ENCODE measurements at places on chromosomes 2 and 18.

DNA sequence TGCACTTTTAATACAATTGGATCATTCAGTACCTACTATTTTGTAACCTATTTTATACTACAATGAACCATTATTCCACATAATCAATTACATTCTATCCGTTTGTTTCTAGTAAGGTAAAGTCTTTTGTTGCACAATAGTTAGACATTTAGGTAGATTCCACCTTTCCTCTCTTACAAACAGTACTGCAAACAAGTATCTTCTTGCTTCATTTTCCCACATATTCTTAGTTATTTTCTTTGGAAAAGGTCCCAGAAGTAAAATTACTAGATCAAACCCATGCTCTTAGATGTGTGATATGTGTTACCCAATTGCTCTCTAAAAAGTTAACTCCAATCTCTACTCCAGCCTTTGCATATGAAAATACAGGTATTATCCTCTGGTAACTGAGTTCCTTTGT lies 49.6 kb downstream of the SPIRE1 start:
- no peak for DNase-seq

GRCh38 chr2:238003234-238004031 lies 36.6 kb downstream of the UBE2F start:
- peak; percentile 53 for DNase-seq

DNA sequence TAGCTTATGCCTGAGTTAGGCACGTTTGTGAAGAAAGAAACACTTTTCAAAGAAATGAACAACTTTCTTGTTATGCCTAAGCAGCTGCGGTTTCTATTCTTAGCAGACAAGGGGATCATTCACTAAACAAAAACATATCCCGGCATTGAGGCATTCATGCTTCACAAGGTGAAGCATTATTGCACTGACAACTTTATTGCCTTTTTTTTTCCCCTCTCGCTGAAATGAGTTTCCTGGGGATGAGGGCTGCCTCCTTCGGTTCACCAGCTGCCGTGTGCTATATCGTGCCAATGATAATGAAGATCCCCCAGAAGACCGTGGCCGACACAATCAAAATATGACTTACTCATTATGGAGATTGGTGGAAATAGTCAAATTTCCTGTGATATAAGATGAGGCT lies 288.2 kb upstream of the ST6GAL2 start:
- DNase-seq, result no peak

DNA sequence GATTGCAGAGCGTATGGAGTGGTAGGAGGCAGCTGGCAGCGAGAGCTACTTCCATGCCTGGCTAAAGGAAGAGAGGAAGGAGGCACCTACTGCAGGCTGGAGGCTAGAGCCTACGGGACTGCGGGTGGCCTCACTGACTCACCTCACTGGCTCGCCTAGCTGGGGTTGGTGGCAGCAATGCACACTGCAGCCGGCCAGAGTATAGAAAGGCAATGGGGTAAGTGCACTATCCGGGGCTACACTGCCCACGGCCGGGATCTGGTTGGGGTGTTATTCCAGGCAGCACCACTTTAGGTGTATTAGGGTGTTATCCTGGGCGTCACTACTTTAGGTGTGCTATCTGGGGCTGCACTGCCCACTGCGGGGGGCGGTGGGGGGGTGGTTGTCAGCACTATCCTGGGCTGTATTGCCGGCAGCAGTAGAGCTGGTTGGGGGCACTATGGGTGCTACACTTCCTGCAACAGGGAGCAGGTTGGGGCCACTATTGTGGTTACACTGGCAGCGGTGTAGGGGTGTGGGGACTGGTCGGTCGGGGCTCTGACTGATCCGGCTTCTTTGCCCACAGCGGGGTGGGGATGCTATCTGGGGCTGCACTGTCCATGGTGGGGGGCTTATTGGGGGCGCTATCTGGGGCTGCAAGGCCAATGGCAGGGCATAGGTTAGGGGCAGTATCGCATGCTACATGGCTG lies 33.3 kb upstream of the ANKRD62 start:
- DNase-seq, result no peak

- no peak for DNase-seq
Measured at GRCh38 chr2:103289105-103289725, 527.4 kb downstream of the TMEM182 start.

DNA sequence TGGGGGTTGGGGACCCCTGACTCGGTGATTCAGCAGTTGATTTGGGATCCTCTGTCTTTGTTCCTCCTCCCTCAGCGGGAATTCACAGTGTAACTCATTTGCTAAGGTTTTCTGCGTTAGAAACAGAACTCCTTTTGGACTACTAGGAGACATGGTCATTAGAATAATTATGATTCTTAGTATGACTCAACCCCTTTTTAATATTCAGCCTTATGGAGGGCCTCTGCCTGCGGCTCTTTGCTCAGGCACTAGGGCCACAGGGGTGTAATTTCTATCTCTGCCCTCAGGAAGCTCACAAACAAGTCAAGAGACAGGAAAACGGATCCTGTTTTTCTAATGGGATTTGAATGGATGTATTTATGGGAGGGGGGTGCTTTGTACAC lies 117.4 kb downstream of the SPTBN1 start:
- DNase-seq, result no peak

DNA sequence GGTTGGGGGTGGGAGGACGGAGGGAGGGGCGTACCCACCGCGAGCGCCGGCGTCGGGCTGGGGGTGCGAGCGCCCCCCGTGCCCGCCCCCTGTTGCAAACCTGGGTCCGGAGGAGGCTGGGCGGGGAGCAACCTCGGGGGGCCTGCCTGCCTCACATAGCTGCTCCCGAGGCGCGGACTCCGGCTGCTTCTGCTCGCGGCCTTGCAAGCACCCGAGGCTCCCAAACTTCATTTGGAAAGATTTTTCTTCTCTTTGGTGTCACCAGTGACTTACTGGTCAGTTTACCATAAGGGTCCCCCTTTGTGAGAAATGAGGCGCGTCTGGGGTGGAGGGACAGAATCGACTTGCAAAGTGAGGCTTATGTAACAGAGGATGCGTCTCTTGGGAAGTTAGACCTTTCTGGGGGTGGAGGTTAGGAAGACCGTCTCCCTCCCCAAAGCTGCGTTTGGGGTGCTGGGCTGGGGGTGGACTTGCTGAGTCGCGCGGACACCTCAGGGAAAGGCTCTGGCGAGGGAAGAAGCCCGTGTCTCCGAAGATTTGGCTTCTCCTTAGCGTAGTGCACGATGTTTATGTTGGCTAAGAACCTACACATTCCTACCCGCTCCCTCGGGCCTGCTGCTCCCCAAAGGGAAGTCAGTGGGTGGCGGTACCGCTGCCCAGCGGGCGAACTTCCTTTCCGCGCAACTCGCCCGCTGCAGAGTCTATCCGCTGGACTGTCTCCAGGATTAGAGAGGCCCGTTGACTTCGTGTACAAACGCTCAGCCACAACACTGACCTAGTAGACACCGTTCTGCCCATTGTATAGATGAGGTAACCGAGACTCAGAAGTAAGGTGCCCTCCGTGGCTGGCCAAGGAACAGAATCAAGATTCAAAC lies 559 bp downstream of the TMEM37 start:
- no peak for DNase-seq

- DNase-seq, result no peak
Measured at GRCh38 chr2:33746208-33746800, 147.2 kb upstream of the FAM98A start.

DNA sequence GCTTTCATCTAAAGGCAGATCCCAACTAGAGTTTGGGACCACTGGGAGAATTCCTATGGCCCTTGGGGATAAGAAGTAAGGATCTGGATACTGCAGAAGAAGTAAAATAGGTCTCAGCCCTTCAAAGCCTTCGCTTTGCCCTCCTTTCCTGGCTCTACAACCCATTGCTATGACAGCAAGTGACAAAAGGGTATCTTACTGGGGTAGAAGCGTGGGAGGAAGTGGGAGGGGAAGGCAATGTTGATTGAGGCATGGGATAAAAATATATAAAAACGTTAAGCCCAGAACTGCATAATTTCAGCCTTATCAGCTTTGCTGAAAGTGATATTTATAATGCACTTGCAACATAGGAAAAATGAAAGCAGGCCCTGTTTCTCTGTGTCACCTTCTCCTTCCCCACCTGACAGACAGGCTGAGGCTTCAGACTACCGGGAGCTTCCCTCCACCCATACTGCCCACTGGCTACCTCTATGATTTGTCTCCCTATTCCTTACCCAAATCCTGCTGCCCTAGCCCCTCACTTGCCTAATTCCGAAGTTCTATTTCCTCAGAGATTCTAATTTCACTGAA lies 14.9 kb upstream of the SOS1 start:
- no peak for DNase-seq

DNA sequence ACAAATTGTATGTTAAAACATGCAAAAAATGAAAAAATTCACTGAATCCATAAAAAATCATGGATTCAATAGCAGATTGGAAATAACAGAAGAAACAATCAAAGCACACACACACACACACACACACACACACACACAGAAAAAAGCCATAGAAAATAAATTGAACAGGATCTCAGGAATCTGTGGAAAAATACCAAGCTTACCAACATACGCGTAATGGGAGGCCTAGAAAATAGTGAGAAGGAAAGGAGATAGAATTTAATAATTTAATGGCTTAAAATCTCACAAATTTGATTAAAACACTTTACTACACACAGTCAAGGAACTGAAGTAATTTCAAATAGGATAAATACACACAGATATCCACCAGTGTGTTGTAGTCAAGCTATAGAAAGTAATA lies 1671.5 kb upstream of the PIK3C3 start:
- DNase-seq, result no peak

DNA sequence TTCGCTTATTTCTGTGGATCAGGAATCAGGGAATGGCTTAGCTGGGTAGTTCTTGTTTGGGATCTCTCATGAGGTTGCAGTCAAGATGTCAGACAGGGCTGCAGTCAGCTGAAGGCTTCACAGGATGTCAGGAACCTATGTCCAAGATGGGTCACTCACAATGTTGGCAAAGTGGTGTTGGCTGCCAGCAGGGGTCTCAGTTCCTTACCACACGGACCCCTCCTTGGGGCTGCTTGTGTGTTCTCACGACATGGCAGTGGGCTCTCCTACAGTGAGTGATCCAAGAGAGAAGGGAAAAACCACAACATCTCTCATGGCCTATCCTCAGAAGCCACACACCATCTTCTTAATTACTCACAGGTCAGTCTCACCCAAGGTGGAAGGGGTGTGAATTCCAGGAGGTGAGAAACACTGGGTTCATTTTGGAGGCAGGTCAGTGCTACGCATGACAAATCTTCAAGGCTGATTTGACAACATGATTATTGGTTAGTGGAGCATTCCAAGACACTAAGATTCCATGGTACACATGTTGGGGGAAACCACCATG lies 1.3 kb upstream of the ANTXR1 start:
- DNase-seq, result no peak

DNA sequence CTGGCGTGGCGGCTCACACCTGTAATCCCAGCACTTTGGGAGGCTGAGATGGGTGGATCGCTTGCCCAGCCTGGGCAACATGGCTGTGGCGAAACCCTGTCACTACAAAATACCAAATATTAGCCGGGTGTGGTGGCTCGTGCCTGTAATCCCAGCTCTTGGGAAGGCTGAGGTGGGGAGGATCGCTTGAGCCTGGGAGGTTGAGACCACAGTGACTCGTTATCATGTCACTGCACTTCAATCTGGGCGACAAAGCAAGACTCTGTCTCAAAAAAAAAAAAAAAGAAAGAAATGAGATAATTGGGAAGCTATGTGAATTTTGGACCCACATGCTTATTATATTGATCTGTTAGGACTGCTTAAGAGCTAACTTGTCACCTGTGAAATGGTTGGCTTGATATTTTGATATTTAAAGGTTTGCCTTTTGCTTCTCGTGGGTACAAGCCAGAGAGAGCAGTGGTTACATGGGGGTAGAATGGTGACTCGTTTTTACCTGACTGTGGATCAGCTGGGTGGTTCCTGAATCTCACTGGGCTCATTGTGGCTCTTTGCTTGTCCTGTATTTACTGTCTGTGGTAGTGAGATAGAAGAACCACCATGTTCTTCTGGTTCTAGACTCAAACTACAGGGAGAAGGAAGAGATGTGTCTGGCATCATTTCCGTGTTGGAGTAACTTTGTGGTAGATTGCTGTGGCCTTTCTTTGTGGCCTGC lies 28.9 kb downstream of the ZNF532 start:
- no peak for DNase-seq

DNA sequence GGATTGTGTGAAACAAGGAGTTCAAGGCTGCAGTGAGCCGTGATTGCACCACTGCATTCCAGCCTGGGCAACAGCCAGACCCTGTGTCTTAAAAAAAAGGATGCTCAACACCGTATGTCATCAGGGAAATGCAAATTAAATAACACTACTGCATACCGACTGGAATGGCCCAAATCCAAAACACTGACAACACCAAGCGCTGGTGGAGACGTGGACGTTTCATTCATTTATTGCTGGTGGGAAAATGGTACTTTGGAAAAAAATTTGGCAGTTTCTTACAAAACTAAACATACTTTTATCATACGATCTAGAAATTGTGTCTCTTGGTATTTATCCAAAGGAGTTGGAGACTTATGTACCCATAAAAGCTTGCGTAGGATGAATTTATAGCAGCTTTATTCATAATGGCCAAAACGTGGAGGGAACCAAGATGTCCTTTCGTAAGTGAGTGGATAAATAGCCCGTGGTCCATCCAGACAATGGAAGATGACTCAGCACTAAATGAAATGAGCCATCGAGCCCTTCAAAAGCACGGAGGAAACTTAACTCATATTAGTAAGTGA lies 24.2 kb downstream of the NEU4 start:
- no peak for DNase-seq

DNA sequence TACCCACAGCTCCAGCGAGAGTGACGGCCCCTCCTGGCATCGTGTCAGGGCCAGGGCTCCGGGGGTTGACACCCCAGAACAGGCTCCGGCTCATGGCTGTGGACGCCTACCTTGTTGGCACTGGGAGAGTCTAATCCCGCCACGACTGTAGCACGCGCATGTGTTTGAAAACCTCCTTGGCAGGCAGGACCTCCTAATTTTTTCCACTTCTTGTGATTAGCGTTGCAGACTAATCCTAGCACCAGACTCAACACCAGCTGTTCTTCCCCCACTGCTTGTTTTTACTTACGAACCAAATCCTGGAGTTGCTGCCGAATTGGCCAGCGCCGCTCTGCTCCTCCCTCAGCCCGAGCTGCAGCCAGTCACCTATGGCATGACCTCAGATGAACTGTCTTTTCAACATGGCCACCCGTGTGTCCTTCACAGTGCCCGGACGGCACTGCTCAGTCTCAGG lies 110.7 kb downstream of the KLHL29 start:
- no peak for DNase-seq

- peak; percentile 91 for DNase-seq
Measured at GRCh38 chr2:8680822-8681760, 765 bp upstream of the ID2 start.

DNA sequence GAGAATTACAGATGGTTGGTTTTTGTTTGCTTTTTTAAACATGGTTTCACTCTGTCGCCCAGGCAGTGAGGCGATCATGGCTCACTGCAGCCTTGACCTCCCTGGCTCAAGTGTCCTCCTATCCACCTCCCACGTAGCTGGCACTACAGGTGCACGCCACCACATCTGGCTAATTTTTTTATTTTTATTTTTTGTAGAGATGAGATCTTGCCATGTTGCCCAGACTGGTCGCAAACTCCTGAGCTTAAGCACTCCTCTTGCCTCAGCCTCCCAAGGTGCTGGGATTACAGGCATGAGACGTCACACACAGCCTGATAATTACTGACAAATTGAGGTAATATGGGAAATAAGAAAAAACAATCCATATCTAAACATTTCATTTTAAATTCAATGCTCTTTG lies 110.5 kb upstream of the ZSWIM2 start:
- no peak for DNase-seq
